ENCODE measurements at places on chromosomes 3 and 15.

DNA sequence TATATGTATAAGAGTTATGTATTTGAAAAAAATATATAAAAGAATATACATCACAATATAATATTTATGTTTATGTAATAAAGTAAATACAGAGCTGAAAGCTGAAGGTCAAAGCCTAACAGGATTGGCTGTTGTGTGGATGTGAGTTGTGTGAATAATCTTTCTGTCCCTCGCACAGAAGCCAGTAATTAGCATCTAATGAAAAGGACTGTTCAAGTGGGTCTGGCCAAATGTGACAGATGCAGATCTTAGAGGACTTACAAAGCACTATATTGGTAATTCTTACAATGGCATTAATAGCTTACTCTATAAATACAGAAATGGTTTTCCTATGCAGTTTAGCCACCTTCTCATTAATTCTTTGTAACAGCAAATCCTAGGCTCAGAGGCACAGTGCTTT lies 2.4 kb downstream of the MKRN3 start:
- DNase-seq, result no peak

GRCh38 chr15:97081666-97082226 lies 751.2 kb downstream of the NR2F2 start:
- DNase-seq, result no peak

DNA sequence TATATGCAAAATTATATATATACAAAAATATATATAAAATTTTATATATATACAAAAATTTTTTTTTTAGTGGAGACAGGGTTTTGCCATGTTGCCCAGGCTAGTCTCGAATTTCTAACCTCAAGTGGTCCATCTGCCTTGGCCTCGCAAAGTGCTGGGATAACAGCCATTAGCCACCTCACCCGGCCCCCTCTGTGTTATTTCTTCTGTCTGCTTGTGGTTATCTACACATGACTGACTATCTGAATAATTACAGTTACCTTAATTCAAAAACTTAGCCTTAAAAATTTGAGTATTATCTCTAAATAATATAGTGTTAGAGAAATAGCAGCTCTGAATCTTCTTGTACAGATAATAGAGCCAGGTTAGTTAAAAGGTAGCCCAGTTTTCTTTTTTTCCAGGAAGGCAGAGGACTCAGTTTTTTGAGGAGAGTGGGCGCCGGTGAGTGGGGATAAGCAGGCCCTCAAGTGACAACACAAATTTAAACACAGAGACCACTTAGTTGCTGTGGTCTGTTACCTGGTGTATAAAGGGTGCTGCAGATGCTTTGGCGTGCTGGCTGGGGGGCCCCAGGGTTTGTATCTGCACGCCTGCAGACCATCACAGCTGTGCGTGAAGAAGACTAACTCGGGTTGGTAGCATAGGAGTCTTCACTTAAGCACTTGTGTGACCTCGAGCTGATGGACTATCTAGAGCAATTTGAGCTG lies 83.7 kb downstream of the TRAK1 start:
- no peak for DNase-seq

DNA sequence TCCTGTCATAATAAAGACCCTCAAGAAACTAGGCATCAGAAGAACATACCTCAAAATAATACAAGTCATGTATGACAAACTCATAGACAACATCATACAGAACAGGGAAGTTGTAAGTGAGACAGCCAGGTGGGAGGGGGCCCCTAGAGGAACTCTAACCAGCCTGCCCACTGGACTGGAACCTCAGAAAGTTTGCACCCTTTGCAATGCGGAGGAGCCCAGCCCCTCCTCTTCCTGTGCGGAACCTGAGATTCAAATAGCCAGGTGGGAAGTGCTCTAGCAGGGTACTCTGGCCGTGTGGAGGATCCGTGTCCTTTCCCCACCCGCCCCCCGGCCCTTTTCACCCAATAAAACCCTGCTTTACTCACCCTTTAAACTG lies 387.0 kb upstream of the CBLB start:
- no peak for DNase-seq

GRCh38 chr3:9080163-9080562 lies 116.9 kb upstream of the RAD18 start:
- DNase-seq, result peak; percentile 17

Measured in EH (cell line).